ENCODE measurements at places on chromosomes 7 and 10.

DNA sequence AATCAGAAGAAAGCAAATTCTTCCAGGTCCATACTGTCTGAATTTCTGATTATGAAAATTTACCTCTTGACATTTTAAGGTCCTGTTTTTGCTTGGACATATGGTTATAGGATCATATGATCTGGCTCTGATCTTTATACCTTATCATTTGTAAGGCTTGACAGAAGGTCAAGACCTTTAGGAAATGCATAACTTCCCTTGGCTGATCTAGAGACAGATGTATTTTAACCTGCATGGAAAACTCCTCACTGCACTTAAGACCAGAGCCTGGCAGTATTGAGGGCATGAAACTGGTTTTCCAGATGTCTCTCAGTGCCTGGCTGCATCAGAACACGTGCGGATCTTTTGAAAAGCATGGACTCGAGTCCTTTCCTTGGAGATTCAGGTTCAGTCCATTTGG is 55.9 kb downstream of the TRRAP start:
- no peak for DNase-seq

GRCh38 chr10:51073453-51074237 is 642 bp upstream of the PRKG1 start:
- DNase-seq = no peak

DNA sequence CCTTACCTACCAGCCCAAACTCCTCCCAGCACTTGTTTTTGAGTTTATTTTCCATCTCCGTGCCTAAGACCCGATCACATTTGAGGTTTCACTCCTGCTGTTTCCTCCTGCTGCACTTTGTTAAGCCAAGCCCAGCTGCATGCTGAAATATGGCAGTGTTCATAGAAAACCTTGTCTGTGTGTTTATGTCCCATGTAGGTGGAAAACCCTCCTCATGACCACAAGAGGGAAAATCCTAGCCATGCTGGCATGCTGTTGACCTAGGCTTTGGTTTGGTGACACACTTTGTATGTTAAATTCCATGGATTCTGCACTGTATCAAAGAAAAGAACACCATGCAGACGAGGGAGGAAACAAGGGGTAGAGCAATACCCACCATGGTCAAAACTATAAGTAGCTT is 154.4 kb downstream of the CUBN start:
- DNase-seq = no peak

- no peak for DNase-seq
These were observed 150.1 kb upstream of the NPS start for GRCh38 chr10:127398971-127399365.

GRCh38 chr7:119254742-119255141 is 1018.2 kb upstream of the KCND2 start:
- DNase-seq = no peak

- no peak for DNase-seq
These were observed 1.6 kb downstream of the FEZF1 start for GRCh38 chr7:122302761-122303530.

- no peak for DNase-seq
These were observed 52.9 kb downstream of the CASD1 start for GRCh38 chr7:94562525-94562924.

GRCh38 chr10:118798231-118798662 is 43.5 kb upstream of the CACUL1 start:
- DNase-seq = peak; percentile 55

- no peak for DNase-seq
These were observed 190.8 kb upstream of the PRKCQ start for GRCh38 chr10:6770846-6771245.

DNA sequence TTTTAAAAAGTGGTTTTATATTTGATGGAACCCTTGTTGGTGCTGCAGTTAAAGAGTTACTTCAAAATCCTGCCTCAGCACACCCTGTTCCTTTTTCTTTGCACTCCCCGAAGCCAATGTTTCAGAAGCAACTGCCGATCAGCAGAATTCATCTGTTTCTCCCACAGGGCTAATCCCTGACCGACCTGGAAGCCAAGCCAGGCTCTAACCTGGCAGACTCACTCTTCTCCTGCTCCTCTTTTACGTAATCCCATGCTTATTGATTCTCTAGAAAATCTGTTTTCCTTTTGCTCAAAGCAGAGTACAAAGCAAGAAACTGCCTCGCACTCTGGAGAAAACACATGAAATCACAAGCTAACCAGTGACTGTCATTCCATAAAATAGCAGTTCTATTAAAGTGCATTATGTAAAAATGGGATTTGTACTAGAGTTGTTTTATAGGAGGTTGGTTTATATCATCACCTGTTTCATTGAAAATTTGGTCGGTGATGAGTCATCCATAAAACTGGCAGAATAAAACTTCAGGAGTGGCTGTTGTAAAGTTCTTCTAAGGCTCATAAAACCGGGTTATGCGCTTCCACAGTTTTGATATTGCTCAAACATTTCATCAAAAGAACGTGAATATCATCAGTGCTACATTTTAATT is 99.9 kb downstream of the CNTNAP2 start:
- no peak for DNase-seq

- DNase-seq = no peak
These were observed 196.5 kb downstream of the GRM8 start for GRCh38 chr7:127056202-127056601.

GRCh38 chr7:129443612-129444011 is 9.4 kb downstream of the STRIP2 start:
- no peak for DNase-seq

DNA sequence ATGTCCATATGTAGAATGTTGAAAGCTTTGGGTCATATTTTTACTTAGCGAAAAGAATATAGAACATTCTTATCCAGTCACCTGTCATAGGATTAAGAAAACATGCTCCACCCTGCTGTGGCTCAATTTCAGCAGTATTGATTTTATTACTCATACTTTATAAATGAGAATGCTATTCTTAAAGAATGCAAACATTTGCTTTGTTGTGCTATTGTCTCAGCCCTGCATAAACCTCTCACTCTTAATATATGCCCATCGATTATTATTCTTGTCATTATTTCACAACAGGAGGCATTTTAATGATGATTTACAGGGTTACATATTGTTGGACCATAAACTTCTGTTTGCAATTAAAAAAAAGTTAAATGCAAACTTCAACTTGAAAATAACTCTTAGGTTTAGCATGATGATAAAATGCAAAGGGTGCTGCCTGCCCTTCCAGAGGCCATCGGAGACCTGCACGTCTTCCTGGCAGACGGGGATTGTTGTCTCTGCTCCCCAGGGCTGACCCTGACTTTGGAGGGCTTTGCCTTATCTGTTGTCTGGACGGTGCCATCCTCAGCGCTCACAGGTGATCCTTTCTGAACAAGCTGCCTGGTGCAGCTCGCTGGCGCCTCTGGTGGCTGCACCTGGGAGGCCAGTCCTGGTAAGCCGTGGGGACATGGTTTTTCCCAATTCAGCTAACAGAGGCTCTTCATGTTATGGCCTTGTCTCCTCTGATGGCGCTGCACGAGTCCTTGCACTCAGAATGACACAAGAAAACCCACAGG is 50.0 kb upstream of the SHH start:
- DNase-seq = no peak

- DNase-seq = peak; percentile 9
These were observed 50.0 kb downstream of the SLC37A3 start for GRCh38 chr7:140348161-140348849.

DNA sequence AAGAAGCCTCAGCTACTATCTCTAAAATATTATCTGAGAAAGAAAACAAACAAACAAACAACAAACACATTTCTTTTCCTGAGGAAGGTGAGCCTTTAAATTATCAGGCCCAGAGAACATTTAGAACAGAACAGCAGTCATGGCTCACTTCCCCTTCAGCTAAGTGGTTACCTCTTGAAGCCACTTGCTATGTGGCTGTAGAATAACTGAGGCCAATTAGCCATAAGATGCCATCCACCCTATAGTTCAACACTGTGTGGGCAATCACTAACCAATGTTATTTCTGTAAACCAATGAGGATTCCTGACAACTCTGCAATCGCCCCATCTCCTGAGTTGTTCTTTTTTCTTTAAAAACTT is 3.7 kb upstream of the UPP1 start:
- DNase-seq = no peak

DNA sequence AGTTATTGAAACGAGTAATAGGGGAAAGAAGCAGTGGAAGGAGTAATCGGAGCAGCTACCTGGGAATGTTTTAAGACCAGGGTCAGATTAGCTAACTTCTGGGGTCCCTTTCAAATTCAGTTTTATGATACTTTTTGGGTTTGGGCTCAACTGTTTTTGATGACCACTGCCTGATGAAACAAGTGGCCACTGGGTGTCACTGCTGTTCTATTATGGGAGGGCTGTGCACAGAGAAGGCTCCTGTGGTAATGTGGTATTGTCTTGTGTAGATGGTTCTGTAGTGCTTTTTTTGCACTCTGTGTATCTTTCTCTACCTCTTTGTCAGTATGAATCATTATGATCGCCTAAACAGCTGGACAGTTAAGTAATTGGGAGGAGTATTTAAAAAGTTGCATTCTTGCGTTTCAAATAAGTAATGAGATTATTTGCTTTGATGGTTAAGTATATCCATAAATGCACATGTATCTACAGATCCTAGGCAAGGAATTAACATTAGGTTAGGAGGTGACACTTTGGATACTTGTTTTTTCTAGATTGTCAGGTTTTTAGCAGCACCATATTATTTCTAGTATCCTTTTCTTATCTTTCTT is 128.4 kb downstream of the ABCA13 start:
- peak; percentile 66 for DNase-seq

DNA sequence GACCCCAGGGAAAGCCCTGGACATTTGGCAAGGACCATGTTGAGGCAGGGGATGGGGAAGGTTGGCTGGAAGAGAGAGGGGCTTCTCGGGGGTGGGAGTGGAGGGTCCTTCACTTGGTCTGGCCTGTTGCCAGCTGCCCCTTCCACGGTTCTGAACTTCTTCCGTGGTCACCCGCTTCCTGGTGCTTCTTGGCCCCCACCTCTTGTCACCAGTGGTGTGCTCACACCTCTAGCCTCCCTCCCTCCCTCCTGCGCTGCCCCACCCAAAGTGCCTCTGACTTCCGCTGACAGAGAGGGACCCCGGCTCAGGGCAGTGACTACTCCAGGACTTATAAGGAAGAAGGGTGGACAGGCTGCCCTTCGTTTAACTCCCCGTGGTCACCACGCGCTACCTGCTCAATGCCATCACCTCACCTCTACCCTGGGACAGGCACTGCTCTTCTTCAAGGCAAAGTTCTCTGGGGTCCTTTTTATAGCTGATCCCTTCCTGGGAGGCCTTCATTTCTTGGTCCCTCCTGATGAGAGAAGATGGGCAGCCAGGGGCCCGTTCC is at the start of gene MUC12:
Gene MUC12, plus strand, starts transcription at position 500 of the 550 bp plus-strand sequence. CDS start 58 bp downstream, outside the sequence.
- DNase-seq = no peak

GRCh38 chr10:30422981-30423654 is 10.9 kb upstream of the MAP3K8 start:
- DNase-seq = peak; percentile 75

DNA sequence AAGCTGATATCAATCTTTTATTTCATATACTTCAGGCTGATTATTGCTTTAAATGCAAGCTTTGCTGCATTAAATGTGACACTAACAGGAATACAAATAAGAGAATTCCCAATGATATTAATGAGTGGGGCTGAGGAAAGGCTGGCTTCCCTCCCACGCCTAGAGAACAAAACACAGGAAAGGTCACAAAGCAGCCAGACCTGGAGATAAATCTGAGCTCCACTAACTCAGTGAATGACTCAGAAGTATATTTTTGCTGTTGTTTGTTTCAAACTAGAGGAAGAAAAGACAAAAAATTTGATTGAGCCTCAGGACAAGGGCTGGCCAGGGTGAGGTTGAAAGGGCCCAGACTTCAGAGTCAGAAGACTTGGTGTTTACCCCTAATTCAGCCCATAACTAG is 88.1 kb downstream of the XPNPEP1 start:
- DNase-seq = no peak

GRCh38 chr7:2074691-2075090 is 158.1 kb downstream of the MAD1L1 start:
- no peak for DNase-seq

- no peak for DNase-seq
These were observed 52.0 kb downstream of the VCL start for GRCh38 chr10:74049955-74050354.

DNA sequence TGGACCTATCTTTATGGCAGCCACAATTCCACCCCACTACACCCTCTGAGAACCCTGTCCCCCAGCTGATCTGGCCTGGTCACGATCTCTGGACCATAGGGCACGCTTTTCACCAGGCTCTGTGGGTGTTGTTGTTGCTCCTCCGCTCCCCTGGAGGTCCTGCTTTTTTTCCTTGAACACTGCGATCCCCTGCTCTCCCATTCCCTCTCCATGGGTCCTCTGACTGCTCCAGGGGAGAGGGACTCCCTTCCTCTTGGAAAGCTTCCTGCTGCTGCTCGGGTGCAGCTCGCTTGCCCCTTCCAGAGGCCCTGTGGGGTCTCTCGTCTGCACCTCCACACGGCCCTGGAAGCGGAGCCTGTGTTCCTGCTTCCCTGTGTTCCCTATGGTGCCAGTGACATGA is 53.5 kb downstream of the SNX10 start:
- DNase-seq = no peak

DNA sequence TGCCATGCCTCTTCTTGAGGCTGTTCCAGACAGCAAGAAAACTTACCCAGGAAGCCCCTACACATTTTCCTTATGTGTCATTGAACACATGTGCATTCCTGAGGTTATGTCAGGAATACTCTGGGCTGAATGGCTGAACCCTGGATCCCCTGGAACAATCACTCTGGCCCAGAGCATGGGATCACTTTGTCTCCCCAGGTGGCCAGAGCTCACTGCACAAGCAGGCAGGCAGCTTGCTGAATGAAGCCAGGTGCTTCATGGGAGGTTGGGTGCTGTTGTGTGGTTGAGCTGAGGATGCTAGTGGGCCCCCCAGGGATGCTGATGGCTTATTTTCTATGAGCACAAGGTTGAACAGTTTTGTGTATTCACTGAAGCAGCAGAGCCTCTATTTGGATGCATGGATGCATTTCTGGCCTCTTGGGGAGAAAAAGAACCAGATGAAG is 54.7 kb upstream of the NPTX2 start:
- no peak for DNase-seq

- DNase-seq = no peak
These were observed 41.9 kb downstream of the NPVF start for GRCh38 chr7:25186436-25186835.

GRCh38 chr10:8978100-8978499 is 923.6 kb downstream of the GATA3 start:
- DNase-seq = no peak

DNA sequence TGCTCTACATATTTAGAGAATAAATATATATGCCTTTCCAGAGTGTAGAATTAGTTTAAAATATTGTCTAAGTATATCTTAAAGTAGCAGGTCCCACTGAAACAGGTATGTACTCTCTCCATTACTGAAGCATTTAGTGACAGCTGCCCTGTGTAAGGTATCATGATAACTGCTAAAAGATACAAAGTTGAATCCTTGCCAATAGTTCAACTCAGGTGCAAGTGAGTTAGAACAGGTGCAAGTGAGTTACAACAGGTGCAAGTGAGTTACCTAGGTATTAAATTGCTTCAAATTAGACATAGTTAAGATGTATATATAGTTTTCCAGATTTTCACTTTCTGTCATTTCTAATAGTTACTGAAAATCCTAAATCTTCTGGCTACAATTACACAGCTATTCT is 119.1 kb downstream of the CNOT4 start:
- no peak for DNase-seq

DNA sequence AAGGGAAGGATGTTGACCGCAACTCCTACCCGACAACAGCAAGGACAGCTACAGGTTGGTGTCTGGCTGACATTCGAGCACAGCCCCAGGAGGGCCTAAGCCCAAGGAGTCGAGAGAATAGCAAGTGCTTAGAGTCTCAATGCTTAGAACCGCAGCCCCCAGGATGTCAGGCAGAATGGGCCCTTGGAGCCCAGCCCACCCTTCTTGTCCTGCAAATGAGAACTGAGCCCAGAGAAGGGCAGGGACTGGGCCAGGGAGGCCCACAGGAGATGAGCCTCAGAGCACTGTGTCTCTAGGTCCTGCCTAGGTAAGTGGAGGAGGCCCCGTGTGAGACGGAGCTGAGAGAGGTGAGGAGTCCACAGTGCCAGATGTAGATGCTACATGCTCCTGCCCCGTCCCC is 173.3 kb upstream of the ZMIZ1 start:
- no peak for DNase-seq

All from HFFc6 (cell line).